Daoy (cell line): ENCODE measurements at places on chromosomes 3 and 15. TPM values are rescaled to one million over a fixed set of nuclear protein-coding genes. Genes with fewer than 3 reads are reported as not detected.

PTPRG gene
- 5.2 and 9.1 TPM in 2 replicates for total RNA-seq

GRCh38 chr3:76500746-76501275, 539.1 kb upstream of the ROBO2 start:
- no peak for DNase-seq

DNA sequence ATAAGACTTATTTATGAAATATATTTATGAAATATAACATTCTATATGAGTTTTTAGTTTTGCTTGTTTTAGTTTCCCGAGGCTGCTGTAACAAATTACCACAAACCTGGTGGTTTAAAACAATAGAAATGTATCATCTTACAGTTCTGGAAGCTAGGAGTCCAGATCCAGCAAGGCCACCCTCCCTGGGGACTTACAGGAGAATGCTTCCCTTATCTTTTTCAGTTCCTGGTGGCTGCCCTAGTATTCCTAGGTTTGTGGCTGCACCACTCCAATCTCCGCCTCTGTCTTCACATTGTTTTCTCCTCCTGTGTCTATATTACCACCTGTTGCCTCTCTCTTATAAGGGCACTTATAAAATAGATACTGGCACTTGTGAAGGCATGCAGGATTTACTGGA, 877.8 kb downstream of the TUSC7 start:
- DNase-seq = no peak

DNA sequence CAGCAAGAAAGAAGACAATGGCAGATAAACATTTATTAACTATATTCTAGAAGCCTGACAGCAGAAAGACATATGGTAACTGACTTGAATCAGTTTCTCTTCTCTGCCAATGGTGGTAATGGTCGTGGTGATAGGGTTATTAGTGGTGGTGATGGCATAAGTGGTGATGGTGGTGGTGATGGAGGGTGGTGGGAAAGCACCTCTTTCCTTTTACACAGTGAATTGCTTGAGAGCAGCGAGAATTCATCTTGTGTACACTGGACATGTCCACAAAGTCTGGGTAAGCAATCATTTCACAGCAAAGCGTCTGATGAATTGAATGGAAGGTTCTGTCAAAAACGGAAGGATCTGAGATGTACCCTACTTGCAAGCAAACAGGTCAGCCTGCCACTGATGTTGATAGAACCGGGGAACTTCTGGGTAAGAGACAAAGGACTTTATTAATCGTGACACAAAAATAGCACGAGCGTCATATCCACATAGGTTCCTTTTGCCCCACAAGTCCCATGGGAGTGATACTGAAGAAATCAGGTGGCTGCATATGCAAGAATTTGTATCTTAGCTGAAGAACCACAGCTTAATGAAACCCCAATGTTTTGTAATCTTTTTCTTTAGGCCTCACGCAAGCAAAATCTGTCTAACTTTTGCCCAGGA, 23.5 kb upstream of the TBC1D5 start:
- no peak for DNase-seq

DNA sequence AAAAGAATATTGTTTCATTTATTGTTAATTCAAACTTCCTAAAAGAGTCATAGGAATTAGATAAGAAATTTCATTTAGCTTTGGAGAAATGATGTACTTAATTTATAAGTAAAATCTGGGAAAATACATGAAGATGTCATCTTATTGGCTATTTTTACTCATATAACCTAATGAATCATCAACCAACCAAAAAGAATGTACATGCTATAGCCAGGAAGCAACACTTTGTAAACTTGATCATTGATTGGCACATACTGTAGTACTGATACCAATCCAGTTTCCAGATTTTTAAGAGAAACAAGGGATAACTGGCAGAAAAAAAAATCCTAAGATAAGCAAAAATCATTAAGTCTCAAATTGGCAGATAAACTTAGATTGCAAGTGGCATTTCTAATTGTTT, 207.9 kb upstream of the CDIN1 start:
- no peak for DNase-seq

- peak; percentile 51 for DNase-seq
Measured at GRCh38 chr3:119604878-119605277, 7.2 kb downstream of the PLA1A start.

DNA sequence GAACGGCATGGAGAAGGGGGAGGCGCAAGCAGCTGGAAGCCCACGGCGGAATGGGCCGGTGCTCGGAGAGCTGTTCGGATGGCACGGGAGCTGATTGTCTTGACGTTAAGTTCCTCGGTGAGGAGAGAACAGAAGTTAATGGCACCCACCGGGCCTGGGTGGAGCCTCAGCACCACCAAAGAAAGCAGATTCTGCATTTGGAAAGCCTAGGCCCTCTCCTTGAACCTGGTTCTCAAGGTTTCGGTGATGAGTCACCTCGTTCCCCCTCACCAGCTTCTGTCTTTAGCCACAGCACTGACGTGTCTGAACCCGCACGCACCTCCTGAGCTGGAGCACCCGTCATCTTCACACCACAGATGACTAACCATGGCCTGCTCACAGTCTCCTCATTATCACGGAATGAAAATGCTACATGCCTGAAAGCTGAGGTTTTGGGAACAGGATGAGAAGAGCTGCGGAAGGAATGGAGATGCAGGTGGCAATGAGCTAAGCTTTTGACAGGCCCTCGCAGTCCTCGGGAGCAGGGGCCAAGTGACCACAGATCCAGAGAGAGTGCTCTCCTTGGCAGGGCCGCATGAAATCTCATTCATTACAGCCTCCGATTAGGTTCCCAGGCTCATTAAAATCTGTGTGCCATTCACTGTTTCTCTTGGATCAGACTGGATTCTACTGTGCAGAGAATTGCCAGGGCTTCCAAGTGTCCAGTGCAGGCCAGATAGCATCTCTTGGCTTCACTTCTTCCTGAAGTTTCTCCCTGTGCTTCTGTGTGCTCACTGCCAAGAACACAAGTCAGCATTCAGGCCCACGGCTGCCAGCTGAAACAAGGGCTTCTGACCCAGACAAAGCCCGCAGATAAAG, 96.3 kb upstream of the DLG1 start:
- peak; percentile 100 for DNase-seq

DNA sequence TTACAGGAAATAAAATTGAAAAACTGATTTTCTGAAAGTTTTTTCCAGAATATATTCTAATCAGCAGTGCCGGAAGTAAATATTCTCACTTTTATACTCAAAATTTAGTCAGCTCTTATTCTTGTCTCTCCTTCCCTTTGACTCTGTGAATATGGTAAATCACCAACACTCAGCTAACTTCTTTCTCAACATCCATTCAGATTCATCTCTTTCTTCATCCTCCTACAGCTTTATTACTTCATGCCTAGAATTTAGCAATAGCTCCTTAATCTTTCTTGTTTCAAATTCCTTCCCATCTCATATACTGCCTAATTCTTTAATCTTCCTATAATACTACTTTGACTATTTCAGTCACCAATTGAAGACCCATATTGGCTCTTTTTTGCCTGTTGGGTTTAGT, 67.9 kb downstream of the FGF7 start:
- no peak for DNase-seq

XRN1 gene
- total RNA-seq = 17.5 and 34.7 TPM in 2 replicates
